ENCODE measurements at places on chromosomes 12 and 14.
A peak's percentile ranks its signal among the peaks of the same experiment; 100 is the strongest.

DNA sequence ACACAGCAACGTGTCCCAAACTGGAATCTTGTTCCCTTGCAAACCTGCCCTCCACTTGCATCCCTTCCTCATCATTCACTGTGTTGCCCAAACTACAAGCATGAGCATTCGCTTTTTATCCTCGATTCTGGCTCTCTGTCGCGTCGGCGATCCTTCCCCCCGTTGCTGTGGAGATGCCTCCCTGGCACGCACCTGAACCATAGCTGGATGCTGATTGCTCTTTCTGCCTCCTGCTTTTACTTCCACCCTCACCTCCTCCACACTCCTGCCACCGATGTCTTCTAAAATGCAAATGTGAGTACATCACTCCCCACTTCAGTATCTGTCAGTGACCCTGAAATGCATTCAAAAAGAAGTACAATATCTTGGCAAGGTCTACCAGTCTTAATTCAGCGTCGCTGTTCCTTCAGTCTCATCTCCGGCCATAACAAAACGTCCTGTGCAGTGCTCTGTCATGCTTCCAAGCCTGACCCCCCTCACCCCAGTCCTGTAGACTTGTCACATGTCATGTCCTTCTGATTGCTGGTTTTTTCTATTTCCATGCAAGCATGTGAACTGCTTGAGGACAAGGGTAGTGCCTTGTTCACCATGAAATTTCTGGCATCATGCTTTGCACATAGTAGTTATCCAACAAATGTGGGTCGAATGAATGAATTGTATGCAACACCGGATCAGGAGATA is 2.5 kb upstream of the PPP2R5C start:
- DNase-seq: no peak

GRCh38 chr14:64281805-64282204 is 12.4 kb downstream of the ESR2 start:
- DNase-seq: no peak

DNA sequence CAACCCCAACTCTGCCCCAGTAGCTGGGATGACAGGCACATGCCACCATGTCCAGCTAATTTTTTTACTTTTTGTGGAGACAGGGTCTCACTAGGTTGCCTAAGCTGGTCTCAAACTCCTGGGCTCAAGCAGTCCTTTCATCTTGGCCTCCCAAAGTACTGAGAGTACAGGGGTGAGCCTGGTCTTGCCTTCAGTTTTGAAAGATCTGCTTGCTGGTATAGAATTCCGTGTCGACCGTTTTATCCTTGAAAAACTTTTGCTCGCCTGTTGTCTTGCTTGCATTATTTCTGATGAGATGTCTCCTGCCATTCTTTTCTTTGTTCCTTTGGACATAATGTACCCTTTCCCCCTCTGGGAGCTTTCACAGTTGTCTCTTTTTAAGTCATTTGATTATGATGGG is 92.0 kb upstream of the DYNC1H1 start:
- no peak for DNase-seq

DNA sequence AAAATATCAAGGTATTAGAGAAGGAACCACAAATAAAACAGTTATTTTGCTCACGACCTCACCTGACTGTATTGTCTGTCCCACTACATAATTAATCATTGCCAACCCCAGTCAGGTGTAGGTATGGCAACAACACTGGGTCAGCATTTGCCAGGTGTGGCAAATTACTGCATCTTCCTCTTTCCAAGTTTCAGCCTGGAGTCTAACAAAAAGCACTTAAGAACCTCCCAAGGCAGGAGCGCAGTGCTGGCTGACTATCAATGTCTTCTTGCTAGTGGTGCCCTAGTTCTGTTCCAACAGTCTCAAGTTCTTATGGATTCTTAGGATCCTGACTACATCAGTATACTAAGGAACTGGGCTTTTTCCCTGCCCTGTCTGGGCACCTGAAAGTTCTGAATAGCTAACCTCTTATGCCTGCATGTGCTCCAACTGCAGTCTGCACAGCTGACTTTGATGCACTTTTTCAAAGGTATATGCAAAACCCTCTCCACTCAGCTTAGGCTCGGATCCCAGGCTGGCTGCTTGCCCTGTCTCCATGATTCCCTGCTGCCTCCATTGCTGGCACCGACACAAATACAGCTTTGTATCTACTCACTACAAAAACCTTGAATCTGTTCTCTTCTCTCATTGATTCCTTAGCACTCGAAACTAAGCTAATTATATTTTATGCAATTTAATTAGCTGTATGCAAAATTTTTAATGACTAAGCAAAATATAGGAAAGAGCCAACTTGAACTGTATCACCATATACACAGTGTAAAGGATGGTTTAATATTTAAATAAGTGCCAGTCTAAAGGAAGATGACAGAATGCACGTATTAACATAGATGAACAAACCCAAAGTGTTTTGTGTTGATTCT is 113.3 kb downstream of the PRKD1 start:
- no peak for DNase-seq

DNA sequence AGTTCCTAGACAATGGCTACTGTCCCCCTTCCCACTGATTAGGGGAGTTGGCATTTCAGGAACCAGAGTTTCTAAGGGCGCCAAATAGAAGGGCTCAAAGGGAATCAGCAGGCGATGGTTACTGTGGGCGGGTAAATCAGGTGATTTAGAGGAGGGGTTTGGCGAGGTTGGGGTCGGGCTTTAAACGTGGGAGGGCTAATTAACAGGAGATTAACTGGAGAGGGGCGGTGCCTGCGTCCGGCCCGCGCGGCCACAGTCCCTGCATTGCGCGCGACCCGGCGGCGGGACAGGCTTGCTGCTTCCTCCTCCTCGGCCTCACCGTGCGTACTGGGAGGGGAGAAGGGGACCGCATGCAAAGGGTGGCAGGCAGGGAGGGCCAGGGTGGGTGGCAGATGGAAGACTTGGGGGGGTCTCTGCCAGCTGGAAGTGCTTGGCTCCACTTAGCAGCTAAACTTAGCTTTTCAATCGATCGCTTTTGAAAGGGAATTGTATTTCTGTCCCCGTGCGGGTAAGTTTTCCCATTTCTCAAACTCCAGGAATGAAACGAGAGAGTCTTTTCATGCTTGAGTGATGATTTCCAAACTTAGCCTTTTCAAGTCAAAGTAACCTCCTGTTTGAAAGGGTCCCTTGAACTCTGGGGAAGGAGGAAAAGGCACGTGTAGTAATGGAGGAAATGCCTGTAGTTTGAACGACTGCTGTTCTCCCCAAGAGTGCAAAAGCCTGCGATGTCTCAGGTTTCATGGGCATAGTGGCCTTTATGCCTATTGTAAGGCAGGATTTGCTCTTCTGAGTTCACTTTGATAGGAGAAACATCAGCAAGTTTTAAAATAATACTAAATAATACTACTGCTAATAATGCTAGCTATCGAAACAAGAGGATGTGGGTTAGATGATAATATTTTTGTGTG is at the start of gene MGST1:
Gene MGST1, plus strand, starts transcription at position 255 of the 908 bp plus-strand sequence. CDS start 6,608 bp downstream, outside the sequence.
- no peak for DNase-seq

DNA sequence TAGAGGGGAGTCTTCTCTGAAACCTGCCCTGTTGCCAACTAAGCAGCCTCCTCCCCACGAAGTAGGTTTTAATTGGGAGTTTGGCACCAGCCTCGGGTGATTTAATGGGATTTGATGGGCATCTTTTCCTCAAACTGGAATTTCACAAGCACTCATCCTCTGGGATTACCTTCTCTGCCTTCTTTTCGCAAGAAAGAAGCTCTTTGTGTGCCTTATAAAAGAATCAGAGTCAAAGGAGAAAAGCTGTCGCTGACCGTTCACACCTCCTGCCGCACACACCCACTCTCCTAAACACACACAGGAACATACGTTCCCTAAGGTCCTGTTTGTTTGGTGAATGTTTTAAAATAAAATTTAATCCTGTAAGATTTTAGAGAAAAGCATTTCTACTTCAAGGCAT is 84.0 kb downstream of the PRMT8 start:
- no peak for DNase-seq

DNA sequence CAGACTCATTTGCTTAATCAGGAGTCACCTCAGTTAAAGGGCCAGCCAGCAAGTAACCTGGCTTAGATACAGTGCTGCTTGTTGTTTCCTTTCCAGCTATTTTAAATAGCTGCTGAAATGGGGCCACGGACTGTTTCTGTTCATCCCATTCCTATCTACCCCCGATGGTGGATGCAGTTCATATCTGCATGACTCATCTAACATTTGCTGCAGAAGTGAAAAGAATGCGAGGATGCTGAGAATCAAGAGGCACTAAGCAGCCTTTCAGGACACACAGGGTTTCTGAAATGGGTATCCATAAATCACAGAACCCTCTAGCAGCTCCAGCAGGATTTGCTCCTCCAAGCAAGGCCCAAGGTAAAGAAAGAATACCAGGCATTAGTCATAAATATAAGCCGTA is 60.2 kb upstream of the RTRAF start:
- no peak for DNase-seq

- no peak for DNase-seq
Observed at GRCh38 chr14:63478437-63478852, 64.7 kb downstream of the PPP2R5E start.

GRCh38 chr12:42450248-42450647 is 124.3 kb downstream of the PPHLN1 start:
- no peak for DNase-seq

- no peak for DNase-seq
Observed at GRCh38 chr12:122875590-122876220, 20.2 kb downstream of the VPS37B start.

GRCh38 chr12:10562306-10562933 is 51.0 kb downstream of the MAGOHB start:
- DNase-seq: peak; percentile 43

DNA sequence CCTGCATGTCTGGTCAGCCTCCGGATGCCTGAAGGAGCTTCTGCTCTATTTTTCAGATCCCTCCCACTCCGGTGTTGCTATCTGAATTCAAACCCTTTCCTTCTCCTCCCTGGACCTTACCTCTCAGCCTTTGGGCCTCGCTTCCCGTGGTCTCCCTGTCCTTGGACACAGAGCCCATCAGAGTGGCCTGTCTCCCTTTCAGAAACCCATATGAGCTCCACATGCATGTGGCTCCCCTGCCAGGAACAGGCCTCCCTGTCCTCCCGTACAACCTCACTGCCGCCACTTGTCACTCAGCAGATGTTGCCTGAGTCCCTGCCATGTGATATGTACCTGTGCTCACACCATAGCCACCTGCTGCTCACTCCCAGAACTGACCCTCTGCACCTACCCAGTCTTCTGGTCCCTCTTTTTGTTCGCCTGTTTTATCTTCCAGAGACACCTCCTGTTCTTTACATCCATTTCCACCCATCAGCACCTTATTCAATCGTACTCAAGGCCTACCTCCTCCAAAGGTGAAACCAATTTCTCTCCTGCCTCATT is 182.5 kb downstream of the ZFP36L1 start:
- DNase-seq: no peak

DNA sequence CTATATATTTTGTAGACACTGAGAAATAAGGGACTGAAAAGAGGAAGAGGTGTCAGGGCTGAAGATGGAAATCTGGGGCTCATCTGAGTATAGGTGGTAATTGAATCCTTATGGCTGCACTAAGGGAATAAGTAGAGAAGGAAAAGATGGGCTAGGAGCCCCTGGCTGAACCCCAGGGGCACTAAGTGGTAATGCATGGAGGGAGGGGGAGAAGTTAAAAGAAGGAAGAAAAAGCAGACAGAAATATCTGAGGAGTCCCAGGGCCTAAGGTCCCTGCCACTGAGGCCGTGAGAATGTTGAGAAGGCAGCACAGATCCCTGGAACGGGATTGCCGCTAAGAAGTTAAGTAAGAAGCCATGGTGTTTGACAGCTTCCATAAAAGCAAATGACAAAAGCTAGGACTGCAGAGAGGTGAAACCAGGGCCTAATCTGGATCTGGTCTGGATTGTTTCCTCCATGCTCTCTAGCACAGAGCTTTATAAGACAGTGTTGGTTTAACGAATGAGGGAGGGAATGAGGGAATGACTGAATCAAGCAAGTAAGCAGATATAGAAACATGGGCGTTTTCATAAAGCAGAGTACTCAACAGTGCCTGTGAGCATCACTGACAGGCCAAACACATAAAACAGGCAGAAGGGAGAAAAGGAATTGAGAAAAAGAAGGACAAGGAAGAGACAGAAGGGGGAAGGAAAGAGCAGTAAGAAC is 92.9 kb downstream of the HMGA2 start:
- DNase-seq: no peak

DNA sequence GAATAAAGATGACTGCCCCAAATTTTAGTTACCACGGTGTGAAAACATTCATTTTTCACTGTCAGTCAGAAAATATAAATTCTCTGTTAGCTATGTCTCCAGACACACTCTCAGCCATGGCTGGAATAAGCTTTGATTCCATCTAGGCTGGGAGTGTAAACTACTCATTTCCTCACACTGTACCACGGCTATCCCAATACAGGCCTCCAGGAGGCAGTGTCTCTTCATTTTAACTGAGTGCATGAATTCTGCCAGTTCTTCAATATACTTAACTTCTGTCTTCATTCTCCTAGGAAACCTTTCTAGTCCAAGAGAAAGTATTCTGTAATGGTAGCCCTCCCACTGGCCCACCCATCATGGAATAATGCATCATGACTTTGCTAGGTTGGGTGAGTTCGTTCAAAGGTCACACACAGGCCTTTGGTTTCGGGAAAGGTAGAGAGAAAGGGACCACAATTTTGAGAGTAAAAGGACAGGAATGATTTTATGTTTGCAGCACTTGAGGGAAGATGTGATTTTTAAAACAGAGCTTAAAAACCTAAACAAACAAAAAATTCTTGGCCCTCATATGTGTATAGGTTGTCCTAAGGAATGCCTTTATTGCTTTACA is 381.1 kb downstream of the SEC23A start:
- DNase-seq: no peak

DNA sequence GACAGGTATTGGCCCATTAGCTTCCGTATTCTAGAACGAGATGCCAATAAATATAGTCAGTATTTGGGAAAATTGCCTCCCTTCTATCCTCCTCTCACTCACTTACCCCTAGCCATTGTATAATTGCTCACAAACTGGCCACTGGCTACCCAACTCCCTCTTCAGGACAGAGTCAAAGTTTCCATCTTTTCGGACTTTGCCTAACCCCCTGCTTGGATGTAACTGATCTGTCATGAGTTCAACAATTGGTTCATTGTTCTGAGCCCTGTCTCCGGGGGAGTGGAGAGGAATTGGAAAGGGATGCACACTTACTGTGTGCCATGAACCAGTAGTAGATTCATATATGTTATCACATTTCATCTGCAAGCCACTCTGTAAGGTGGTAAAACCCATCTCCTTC is 12.2 kb downstream of the MYRFL start:
- DNase-seq: no peak

GRCh38 chr14:103372552-103373304 is 12.5 kb upstream of the MARK3 start:
- no peak for DNase-seq
